ENCODE measurements at places on chromosomes 2 and 18. TPM values are rescaled to one million over a fixed set of nuclear protein-coding genes. Genes with fewer than 3 reads are reported as not detected.
A peak's percentile ranks its signal among the peaks of the same experiment; 100 is the strongest.

- DNase-seq = no peak
Measured at GRCh38 chr2:167424803-167425755, 536.8 kb downstream of the XIRP2 start.

DNA sequence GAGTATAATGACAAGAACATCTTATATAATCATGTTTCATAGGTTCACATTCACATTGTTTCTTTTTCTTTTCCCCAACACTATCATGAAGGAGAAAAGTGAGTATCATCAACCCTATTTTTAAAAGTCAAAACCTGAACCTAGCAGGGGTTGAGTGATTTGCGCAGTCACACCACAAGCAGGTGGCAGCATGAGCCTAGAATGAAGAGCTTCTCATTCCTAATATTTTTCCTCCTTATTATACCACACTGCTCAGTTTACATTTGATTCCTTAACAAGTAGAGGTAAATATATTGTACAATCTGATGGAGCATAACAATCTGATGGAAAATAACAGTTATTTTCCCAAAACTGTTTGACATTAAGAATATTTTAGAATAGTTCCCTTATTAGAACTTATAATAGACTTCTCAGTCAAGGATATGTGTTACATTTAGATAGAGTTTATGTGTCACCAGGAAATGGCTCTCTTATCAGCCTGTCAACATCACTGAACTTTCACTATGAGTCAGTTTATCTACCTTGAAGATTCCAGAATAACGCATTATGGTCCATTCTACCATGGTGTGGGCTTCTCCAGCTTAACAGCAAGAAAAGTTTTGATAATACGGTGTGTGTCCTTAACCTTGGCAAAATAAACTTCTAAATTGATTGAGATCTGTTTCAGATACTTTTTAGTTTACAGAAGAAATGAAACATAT lies 119.5 kb downstream of the NEB start:
- no peak for DNase-seq

DNA sequence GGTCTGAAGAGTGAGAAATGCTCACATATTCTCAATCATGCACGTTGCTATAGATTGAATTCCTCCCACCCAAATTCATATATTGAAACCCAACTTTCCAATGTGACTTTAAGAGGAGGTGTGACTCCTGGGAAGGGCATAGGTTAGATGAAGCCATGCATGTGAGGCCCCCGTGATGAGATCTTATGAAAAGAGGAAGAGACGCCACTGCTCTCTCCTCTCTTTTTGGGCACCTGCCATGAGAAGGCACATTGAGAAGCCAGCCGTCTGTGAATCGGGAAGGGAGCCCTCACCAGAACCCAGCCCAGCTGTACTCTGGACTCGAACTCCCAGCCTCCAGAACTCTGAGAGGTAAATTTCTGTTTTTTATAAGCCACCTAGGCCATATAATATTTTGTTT lies 842.6 kb upstream of the SALL3 start:
- no peak for DNase-seq

GRCh38 chr2:229586746-229587705 lies 127.3 kb downstream of the DNER start:
- DNase-seq = peak; percentile 92

Gene FOXD4L1
- 0.08 TPM for polyA plus RNA-seq

GRCh38 chr2:233818639-233819621 lies 35.4 kb downstream of the HJURP start:
- DNase-seq = no peak

- no peak for DNase-seq
Measured at GRCh38 chr18:77052983-77053309, 79.6 kb downstream of the MBP start.

DNA sequence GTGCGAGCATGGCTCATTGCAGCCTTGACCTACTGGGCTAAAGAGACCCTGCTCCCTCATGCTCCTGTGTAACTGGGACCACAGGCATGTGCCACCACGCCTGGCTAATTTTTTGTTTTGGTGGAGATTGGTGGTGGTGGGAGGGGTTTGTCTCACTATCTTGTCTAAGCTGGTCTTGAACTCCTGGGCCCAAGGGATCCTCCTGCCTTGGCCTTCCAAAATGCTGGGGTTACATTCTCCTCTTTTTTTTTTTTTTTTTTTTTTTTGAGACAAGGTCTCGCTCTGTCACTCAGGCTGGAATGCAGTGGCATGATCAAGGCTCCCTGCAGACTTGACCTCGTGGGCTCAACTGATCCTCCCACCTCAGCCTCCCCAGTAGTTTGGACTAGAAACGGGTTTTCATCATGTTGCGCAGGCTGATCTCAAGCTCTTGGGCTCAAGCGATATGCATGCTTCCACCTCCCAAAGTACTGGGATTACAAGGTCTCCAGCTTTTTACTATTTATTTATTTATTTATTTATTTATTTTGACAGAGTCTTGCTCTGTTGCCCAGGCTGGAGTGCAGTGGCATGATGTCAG lies 238.3 kb downstream of the MYCN start:
- DNase-seq = no peak

Gene ALPI
- not detected for polyA plus RNA-seq

Gene ACTG2
- not detected for polyA plus RNA-seq

- DNase-seq = no peak
Measured at GRCh38 chr18:1246827-1247226, 342.2 kb downstream of the ADCYAP1 start.

Gene TWIST2
- polyA plus RNA-seq = 6.0 TPM

- no peak for DNase-seq
Measured at GRCh38 chr2:213751446-213751845, 467.2 kb downstream of the SPAG16 start.

GRCh38 chr2:175930504-175930903 lies 71.6 kb downstream of the LNPK start:
- DNase-seq = no peak

Gene COBLL1
- polyA plus RNA-seq = 11.1 TPM

- DNase-seq = no peak
Measured at GRCh38 chr2:132009874-132010521, 151.8 kb downstream of the ANKRD30BL start.

Gene TNFAIP6
- not detected for polyA plus RNA-seq

GRCh38 chr2:37330681-37331080 lies 6.0 kb upstream of the PRKD3 start:
- no peak for DNase-seq

GRCh38 chr2:152025678-152026287 lies 73.1 kb downstream of the CACNB4 start:
- DNase-seq = peak; percentile 25

GRCh38 chr2:216632952-216633615 lies at the start of gene IGFBP2:
IGFBP2 (plus strand) TSS chr2:216633420; CDS start chr2:216633524, 104 bp downstream.
- no peak for DNase-seq

GRCh38 chr18:3872641-3873040 lies 422.7 kb downstream of the TGIF1 start:
- no peak for DNase-seq

- DNase-seq = no peak
Measured at GRCh38 chr2:9071584-9072124, 68.2 kb upstream of the MBOAT2 start.

GRCh38 chr2:117359266-117359914 lies 455.1 kb upstream of the DDX18 start:
- no peak for DNase-seq

DNA sequence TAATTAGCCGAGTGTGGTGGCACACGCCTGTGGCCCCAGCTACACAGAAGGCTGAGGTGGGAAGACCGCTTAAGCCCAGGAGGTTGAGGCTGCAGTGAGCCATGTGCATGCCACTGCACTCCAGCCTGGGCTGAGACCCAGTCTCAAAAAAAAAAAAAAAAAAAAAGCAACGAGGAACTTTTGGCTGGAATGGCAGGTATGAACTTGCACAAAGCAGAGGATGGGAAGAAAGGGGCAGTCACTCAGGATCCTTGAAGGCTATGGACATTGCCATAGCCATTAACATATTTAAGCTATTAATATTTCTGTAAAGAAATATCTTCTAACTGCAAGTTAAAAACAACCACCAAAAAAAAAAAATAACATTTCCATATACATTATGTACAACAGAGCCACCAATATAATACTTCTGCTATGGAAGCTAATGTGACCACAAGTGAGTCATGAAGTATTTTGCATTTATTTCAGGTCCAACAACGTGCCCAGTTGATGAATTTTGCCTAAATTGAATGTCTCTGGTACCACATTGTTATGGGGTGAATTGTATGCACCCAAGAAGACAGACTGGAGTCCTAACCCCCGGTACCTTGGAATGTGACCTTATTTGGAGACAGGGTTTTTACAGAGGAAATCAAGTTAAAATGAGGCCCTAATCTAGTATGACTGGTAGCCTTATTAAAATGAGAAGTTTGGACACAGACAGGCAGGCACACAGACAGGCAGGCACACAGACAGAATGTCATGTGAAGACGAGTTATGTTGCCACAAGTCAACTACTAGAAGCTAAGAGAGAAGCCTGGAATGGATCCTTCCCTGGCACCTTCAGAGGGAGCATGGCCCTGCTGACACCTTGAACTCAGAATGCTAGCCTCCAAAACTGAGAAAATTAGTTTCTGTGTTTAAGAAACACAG lies 102.8 kb downstream of the RBMS1 start:
- no peak for DNase-seq

Gene KLHL29
- polyA plus RNA-seq = 6.4 TPM

- DNase-seq = no peak
Measured at GRCh38 chr2:10086950-10087349, 6.7 kb upstream of the CYS1 start.

Gene FECH
- polyA plus RNA-seq = 29.2 TPM

DNA sequence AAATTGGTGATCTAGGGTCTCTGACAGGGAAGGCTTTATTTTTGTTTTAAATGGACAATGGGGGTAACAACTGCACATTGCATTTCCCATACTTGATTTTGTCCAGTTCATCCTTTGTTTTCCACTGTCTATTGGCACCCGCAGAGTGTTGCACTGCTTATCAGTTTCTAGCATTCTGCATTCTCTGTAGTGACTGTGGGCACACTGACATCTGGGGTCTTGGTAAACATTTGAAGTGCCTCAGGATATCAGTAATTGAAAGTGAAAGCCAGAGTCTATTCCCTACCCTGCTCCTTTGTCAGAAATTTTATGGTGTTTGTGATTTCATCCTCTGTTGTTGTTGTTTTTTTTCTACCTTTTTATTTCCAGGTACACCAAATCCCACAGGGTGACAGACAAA lies 132.1 kb upstream of the EPC2 start:
- no peak for DNase-seq
